ENCODE measurements at places on chromosomes 1 and 21.

- peak; percentile 20 for DNase-seq
These were observed 17.9 kb downstream of the PTPRF start for GRCh38 chr1:43548285-43549271.

DNA sequence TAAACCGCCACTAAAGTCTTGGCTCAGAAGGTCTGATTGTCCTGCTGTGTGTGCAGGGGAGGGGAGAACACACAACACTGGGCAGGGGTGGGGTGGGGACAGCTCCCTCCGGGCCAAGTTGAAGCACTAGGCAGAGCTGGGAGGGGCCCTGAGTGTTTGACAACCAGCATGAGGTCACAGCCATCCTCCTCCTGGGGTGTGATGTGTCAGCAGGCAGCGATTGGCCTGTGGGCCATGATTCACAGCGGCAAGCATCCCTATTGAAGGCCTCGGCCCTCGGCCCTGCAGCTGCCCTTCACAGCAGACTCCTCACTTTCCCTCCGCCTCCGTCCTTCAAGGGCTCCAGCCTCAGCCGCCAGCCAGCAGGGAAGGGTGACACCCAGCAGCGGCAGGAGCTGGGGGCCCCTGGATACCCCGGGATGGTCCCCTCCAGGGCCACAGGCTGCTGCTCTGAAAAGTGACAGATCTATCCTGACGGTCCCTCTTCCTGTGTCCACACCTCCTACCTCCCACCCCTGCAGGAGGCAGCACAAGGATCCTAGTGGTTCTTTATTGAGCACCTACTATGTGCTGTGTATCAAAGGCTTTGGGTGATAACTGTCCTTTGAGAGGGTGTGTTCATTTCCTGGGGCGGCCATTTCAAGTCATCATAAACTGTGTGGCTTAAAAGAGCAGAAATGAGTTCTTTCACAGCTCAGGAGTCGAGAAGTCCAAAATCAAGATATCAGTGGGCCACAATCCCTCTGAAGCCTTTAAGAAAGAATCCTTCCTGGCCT is 66.0 kb upstream of the SLC25A33 start:
- DNase-seq: no peak

DNA sequence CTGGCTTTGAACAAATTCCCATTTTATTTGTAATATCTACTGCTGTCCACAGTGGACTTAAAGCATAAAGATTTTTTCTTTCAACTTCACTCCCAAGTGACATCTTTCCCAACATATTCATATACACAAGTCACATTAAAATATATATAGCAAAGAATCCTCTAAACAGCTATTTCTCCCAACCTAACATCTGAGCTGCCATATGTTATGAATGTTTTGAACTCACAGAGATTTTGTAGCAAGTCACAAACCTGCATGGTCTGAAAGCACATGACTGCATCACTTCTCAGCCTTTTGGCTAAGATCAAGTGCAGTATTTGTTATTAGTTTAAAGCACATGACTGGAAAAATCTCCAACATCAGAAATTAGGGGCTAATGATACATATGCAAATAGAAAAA is 7.7 kb upstream of the HFM1 start:
- DNase-seq: no peak

DNA sequence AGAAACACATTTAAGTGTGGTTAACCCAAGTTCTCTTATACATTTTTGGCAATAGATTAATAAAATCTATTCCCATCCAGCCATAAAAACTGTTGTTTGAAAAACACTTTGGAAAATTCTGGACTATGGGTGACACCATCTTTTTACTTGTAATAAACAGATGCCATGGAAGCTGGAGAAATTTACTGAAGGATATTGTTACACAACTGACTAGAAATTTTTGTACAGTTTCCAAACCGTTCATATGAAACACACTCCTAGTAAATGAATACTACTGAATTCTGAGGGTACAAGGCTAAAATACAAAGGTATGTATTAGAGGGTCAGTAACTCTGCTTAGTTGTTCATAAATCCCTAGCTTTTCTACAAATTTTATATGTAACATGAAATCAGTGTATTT is 48.7 kb downstream of the TRIM33 start:
- no peak for DNase-seq

- no peak for DNase-seq
These were observed 104.8 kb downstream of the GDAP2 start for GRCh38 chr1:117824616-117825015.

GRCh38 chr1:203096566-203096965 is 10.8 kb upstream of the MYOG start:
- DNase-seq: no peak

DNA sequence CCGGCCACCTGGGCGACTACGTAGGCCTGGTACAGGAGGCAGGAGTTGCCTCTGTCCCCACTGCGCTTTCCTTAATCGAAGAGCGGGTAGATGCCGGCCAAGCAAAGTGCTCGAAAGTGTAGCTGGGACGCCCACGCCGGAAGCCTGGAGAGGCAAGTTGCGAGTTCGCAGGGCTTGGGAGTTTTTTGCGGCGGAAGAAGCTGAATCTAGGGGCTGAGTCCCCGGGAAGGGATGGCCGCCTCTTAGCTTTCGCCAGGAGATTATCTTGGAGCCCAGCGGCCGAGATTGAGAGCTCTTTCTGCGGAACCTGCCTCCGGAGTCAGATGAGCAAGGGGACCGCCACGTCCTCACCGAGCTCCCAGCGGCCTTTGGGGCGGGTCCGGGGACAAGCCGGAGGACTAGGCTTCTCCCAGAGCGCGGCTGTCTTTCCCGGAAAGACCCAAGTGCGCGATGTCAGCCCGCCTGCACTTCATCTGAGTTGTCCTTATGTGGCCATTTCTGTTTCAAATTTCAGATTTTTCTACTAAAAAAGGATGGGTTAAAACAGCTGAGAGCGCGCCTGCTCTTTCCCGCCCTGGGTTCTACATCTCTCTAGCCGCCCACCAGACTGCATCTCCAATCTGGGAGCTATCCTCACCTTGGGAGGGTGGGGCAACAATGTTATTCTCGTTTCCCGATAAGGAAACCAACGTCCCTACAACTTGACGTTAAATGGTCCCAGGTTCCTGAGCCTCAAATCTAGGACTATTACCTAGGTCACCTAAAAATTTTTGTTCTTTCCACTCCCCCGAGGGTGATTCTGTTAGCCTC is 12.4 kb upstream of the TBX15 start:
- DNase-seq: no peak

DNA sequence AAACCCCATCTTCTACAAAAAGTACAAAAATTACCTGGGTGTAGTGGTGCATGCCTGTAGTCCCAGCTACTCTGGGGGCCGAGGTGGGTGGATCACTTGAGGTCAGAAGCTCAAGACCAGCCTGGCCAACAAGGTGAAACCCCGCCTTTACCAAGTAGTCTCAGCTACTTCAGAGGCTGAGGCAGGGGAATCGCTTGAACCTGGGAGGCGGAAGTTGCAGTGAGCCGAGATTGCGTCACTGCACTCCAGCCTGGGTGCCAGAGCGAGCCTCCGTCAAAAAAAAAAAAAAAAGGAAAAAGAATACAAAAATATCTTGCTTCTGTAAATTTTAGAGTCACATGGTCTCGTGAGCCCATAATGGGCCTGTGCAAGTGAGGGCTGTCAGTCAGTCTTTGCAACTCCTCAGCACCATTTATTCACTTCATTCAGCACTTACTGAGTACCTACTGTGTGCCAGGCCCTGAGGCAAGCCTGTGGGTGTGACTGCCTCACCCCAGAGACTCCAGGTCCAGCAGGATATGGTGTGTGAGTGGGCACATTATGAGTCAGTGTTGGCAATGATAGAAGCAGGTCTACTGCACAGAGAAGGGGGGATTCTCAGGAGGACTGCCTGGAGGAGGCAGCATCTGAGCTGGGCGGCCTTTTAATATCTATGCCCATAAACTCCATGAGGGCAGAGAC is 46.8 kb upstream of the TARDBP start:
- DNase-seq: no peak
